ACHN (cell line): ENCODE measurements at places on chromosomes 13 and 19.

GRCh38 chr13:76634431-76635191 is 251.6 kb downstream of the KCTD12 start:
- no peak for DNase-seq

DNA sequence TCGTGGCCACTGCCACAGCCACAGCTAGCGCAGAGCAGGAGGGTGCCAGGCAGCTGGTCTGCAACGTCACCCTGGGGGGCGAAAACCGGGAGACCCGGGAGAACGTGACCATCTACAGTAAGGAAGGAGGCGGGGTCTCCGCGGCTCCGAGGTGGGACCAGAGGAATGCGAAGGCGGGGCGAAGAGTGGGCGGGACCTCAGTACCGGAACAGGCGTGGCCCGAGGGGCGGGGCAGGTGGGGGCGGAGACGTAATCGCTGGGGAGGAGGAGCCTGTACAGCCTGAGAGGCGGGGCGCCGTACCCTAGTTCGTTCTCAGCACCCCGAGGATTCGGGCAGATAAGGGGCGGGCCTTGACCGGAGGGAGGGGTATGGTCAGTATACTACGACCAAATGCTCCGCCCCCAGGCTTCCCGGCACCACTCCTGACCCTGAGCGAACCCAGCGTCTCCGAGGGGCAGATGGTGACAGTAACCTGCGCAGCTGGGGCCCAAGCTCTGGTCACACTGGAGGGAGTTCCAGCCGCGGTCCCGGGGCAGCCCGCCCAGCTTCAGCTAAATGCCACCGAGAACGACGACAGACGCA is 2.5 kb downstream of the ICAM5 start:
- DNase-seq = peak; percentile 14

- no peak for DNase-seq
These were observed 63.5 kb downstream of the MYO9B start for GRCh38 chr19:17138937-17139598.

DNA sequence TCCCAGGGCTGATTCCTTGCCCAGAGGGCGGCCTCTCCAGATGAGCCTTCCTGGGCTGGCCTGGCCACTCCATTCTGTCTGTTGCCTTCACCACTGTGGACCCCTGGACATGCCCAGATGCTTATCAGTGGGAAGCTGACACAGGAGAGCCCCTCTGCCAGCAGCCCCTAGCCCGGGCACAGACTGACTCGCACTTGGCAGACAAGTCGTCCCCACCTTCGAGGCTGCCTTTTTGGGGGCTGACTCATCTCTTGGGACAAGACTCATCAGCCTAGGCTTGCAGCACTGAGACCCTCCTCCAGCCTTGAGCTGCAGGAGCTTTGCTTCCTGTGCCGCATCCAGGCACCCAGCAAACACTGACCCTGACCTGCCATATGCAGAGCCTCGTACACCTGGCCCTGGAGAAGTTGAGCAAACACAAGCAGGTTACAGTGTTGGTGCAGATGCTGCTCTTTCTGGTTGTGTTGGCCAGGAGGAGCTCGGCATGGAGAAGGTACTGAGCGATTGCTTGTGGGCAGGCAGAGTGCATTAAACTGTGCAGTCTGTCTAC is 8.1 kb downstream of the CHST8 start:
- DNase-seq = no peak

DNA sequence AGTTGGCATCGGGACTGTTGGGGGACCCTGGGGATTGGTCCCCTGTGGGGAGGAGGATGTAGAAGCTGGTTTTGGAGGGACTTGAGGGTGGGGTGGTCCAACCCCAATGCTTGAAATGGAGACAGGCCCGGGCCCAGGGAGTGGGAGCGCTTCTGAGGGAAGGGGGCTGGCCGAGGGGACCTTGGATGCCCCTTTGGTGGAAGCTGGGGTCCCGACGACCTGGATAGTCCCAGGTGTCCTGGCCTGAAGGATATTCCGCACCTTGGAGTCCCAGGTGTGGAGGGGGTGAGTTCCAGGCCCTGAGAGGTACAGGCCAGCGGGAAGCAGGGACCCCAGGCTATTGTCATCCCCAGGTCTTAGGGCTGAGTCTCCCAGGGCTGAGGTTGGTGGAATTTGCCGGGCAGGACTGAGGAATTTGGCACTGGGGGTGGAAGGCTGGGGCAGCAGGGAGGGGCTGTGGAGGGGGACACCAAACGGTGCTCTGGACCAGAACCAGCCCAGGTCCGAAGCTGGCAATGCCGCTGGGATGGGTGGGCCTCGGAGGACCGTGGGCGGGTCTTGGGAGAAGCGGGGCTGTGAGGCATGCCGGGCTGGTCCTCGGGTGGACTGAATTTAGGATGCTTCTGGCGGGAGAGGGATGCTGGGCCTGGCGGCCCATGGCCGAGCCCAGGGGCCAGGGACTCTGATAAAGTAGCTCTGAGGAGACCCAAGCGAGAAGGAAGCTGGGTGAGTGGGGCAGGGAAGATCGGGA is 1.8 kb downstream of the HDGFL2 start:
- no peak for DNase-seq

DNA sequence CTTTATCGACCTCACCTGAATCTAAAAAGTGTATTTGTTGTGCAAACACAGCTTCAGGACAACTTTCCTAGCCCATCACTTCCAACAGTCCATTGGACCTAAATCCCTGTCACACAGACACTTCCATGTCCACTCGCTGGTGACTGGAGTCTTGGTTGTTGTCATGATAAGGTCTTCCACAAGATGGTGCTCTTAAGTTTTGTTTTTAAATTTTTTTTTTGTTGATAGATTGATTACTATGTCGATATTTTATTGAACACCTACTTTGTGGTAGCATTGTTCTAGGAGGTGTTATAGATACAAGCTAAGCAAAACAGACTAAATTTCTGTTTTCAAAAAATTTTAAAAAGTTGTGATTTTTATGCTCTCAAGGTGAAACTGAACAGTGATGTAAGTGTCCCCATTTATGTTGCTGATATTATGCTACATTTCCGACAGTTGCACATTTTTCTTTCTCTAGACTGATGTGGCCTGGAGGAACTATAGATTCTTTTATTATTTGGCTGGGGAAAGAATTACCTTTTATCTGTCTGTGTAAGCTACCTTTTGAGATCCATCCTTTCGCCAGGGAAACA is 8.1 kb upstream of the ERICH6B start:
- peak; percentile 24 for DNase-seq

DNA sequence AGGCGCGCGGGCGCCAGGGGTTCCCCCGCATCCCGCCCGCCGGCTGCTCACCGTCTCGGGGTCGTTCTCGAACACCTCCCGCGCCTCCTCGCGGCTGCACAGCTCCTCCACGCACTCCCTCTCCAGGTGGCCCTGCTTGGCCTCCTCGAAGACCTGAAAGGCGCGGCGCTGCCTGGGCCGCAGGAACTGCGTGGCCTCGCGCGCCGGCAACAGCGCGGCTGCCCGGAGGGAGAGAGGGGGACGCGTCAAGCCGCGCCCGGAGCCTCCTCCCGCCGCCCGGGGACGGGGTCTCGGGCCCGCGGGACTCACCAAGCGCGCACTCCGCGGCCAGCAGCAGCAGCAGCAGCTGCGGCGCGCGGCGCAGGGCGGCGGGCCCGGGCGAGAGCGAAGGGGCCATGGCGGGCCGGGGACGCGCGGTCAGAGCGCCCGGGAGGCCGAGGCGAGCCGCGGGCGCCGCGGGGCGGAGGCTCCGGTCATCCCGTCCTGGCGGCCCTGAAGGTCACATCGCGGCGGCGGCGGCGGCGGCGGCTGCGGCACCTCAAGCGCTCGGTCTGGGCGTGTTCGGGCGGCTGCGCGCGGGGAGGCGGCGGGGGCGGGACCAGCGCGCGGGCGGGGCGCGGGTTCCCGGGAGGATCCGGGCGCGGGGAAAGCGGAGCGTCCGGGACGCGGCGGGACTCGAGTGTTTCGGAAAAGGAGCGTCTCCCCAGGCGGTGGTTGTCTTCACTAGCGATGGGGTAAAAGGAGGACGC is at the start of gene GAS6:
Gene GAS6 (minus strand): TSS at position 553 of the 749 bp plus-strand sequence. CDS start 156 bp downstream, at position 397.
- DNase-seq = peak; percentile 54

DNA sequence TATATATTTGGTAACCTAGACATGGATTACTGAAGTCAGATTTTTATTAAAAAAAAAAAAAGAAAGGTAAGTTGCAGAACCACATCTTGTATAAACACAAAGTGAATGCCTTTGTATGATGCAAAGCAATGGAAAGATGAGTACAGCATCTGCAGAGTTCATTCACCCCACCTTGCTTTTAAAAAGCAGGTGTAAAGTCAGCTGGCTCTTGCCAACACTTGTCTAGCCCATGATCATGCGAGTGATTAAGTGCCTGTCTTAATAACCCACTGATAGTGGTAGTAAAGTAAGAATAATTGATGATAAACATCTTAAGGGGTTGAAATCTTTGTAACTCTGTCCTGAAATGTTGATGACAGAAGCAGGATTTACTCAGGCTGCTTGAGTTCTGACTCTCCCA is 710.4 kb downstream of the EFNB2 start:
- no peak for DNase-seq

- no peak for DNase-seq
These were observed 320.7 kb downstream of the DIAPH3 start for GRCh38 chr13:59843040-59843439.

- no peak for DNase-seq
These were observed at the start of gene HCST for GRCh38 chr19:35901854-35902661. Gene HCST (plus strand): TSS chr19:35902529. CDS start chr19:35902594, 65 bp downstream.

DNA sequence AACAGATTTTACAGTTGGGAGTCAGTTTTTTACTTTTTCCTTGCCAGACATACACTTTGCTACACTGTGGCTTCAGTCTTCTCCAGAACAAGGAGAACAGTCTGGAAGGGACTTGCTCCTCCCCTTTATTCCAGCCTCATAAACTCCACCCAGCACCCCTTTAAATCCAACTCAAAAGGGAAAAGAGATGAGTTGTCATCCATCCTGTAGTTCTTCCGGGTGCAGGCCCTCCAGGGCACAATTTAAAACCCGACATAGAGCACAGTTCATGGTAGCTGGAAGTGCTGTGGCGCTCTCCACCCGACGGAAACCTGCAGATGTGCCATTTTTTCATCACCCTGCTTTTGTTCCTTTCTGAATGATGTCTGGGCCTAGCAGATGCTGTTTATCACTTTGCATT is 98.9 kb downstream of the ZAR1L start:
- no peak for DNase-seq

DNA sequence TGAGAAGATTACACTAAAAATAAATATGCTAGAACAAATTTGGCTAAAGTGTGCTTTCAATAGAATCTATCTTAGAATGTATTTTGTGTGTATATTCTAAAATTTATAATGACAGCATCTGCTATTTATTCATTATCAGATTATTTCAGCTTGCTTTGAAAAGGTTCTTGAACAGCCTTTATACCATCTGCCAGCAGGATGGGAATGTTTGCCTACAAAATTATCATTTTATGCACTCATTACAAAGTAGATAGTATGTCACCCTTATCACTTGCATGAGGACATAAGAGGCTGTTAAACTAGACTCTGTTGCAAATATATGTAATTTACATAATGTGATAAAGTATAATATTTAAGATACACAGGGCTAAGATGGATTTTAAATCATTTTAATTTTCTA is 1286.9 kb upstream of the PCDH20 start:
- no peak for DNase-seq

DNA sequence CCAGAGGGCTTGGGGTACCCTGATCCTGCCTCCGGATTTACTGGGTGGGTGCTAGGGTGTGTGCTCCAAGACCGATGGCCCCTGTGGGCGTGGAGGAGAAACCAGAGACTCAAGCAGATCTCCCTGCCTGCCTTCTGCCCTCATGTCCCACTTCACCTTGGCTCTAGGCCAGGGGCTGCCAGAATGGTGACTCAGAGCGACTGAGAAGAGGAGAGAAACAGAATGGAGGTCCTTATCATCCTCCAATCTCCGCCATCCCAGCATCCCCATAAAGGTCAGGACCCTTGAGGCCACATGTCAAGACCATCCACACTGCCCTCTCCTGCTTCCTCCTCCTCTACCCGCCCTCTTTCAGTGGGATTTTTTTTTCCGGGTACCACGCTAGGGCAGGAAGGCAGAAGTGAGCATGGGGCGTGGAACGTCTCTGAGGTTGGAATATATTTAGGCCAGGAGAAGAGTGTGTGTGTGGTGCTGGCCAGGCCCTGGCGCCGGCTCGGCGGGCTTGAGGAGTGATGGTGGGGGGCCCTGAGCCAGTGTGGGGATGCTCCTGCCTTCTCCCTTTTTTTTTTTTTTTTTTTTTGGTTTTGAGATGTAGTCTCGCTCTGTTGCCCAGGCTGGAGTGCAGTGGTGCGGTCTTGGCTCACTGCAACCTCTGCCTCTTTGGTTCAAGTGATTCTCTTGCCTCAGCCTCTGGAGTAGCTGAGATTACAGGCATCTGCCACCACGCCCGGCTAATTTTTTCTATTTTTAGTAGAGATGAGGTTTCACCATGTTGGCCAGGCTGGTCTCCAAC is 22.3 kb downstream of the IER2 start:
- peak; percentile 91 for DNase-seq

DNA sequence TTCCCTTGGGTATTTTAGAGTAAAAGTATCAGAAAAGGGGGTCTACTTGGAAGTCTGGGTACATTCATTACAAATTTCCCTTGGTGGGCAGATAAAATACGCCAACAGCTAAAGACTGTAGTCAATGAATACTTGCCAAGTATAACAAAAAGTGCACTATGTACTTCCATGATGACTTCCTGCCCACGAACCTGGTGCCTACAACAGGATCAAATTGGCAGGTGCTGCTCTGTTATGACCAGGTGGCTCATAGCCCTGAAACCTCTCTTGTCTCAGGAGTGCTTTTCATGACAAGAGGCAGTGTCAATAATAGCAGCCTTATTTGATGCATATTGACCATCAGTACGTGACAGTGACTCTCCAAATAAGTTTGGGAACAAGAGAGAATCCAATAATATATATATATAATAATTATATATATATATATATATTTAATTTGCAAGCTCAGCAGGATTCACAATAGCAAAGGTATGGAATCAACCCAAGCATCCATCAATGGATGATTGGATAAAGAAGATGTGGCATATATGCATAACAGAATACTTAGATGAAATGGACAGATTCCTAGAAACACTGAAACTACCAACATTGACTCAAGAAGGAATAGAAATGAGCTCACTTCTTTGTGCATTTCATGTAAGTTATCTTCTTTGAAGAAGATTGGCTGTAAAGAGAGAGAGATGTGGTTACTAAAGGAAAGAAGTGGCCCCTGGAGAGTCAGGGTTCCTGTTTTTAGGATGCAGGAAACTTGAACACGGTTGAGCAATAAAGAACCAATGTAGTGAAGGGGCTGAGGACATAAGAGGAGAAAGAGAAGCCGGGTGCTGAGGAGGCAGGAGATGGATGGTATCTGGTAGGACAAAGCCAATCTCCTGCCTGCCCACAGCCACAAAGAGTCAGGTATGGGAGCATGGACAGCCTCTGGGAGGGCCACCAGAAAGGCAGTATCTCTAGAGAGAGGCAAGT is 52.0 kb upstream of the GTF2F2 start:
- DNase-seq = no peak
